ENCODE measurements at places on chromosomes 12 and 14.

DNA sequence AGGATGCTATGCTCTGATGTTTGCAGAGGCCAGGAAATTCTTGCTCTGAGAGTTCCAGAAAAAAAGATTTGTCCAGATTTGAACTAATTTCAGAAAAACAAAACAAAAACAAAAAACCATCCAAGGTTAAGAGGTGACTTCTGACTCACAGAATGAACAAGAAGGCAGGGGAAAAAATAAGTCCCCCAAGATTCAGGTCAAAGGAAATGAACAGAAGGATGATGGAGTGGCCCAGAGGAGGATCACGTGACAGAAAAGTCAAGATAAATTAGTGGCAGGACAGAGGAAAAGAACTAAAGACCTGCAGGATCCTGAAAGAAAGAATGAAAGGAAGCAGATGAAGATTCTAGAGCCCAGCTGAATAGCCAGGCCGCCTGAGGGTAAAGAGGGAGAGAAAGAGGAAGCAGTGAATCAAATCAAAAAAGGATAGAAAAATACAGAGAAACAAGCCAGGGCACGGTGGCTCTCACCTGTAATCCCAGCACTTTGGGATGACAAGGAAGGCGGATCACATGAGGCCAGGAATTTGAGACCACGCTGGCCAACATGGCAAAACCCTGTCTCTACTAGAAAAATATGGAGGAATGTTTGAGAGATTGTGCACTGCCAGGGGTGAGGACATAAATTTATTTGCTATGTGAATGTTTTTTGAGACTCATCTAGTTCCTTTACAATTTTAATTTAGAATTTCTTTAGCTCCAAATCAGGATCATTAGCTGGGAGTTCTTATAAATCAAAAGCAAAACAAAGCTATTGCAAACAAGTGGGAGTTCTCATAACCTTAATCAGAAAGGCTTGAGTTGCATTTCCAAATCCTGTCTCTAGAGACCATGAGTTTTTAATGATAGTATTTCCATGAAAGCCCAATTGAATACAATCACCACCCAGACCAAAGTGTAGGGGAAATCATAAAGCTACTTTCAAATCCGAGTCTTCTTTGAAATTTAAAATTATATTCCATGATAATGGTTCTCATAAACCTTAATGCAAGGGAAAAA lies 217.1 kb upstream of the PLEKHG7 start:
- DNase-seq = no peak

- DNase-seq = peak; percentile 63
Measured at GRCh38 chr14:75522224-75522982, at the start of gene BATF. TSS of gene BATF (plus strand) at chr14:75522469. CDS start at chr14:75522683, 214 bp downstream.

DNA sequence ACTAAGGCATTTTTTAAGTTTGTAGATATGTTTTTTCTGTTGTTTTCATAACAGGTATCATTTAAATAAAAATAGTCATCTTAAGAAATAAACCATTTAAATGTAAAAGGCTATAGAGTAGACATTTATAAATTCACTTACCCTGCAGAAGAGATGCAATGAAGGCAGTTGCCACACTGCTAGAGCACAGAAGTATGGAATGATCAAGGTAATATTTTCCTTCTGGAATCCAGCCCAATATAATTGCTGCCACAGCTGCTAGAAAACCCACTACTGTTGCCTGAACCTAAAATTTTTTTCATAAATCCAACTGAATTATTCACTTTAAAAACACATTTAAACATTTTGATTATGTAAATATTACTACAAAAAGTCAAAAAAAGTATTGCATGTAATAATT lies 69.2 kb downstream of the SLC41A2 start:
- no peak for DNase-seq

DNA sequence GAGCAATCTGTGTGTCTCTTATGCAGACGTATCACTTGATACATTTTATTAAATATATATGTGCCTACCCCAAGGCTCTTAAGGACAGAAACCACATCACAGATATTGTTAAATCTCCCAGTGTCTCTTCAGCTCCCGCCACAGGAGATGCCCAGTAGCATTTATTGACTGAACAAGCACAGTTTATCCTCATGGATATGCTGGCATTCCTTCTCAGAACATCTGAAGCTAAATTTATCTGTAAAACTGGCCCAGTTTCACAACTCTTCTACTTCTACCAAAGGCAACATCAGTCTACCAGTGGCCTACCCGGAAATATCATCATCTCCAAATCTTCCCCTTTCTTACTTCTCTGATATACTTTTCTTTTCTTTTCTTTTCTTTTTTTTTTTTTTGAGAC lies 10.7 kb downstream of the APOLD1 start:
- no peak for DNase-seq

DNA sequence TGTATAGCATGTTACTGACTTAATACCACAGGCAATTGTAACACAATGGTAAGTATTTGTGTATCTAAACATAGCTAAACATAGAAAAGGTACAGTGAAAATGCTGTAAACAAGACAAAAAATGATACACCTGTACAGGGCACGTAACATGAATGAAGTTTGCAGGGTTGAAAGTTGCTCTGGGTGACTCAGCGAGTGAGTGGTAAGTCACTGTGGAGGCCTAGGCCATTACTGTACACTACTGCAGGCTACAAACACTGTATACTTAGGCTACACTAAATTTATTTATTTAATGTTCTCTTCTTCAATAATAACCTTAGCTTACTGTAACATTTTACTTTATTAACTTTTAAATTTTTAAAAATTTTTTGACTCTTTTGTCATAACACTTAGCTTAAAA lies 158.4 kb downstream of the IPO8 start:
- DNase-seq = no peak

DNA sequence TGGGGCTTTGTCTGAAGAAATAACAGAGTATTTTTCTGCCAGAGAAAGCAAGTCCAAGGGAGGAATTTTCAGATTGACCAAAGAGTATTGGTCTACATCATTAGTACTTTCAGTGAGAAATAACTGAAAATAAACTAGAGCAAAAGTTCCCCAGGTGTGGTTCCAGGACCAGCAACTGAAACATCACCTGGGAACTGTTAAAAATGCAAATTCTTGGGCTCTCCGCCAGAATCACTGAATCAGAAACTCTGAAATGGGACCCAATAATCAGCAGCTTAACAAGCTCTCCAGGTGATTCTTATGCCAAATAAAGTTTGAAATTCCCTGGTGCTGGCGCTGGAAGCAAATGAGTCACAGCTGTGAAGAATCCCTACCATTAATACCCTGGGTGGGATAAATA lies 52.1 kb downstream of the EIF2S3B start:
- no peak for DNase-seq

DNA sequence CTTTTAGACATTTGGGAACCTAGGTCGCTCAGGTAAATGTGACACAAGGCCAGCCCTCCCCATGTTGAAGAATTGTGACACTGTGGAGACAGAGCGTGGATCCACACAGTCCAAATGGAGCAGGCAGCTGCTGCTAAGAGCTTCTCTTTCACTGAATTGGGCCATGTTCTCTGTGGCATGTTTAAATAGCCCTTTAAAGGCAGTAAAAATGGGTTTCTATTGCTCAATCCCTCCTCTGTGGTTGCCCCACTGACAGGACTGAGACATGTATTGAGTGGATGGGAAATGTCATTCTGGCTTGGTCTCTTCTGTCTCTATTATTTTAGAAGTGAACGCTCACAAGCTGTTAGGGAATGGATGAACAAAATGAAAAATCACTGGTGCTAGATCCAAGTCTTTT lies 84.0 kb upstream of the PRICKLE1 start:
- DNase-seq = no peak

- no peak for DNase-seq
Measured at GRCh38 chr12:1510056-1510812, 84.1 kb downstream of the FBXL14 start.

DNA sequence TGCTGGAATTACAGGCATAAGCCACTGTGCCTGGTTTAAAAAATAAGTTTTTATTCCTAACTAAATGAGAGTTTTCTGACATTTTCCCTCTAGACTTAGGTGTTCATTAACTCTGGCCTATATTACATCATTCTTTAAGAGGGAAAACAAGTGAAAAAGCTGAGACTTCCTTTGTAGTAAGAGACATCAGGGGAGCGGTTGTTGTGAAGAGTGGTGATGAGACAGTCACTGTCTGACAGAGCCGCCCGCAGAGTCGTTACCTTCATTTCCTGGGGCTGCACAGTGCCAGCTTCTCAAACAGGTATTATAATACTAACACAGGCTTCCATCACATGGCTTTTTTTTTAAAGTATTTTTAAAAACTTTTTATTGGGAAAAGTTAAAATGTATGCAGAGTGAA lies 19.7 kb upstream of the TDRD9 start:
- DNase-seq = peak; percentile 24

- DNase-seq = no peak
Measured at GRCh38 chr14:89179891-89180404, 237.1 kb downstream of the FOXN3 start.

DNA sequence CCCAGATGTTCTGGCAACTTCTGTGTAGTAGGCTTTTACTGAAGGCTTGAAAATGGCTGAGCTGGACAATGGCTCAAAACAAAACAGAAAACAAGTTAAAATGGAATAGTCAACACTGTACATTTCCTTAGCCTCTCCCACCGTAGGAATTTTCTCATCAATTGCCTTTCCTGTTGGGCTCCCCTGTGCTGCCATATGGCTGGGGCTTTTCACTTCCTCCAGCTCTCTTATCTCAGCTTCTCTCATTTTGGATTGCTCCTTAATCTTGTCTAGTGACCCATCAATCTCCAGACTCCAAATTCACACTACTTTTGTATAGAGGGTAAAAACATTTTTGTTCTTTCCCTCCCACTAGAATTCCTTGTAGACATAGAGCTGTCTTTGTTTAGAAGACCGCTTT lies 50.4 kb upstream of the RPH3A start:
- DNase-seq = no peak

GRCh38 chr14:36950812-36951211 lies 221.6 kb downstream of the SLC25A21 start:
- no peak for DNase-seq

GRCh38 chr12:117699575-117699974 lies 269.2 kb downstream of the KSR2 start:
- no peak for DNase-seq

Data from effector memory CD8-positive, alpha-beta T cell (primary cell).